Dorsolateral prefrontal cortex (tissue), 122 donors: ENCODE measurements at places on chromosomes 3 and 15. TPM values are rescaled to one million over a fixed set of nuclear protein-coding genes. Genes with fewer than 3 reads are reported as not detected.

- DNase-seq, result no peak
Observed at GRCh38 chr3:25151281-25151902, 276.7 kb upstream of the RARB start.

PLSCR4 gene
- total RNA-seq, result 45.0 TPM

GRCh38 chr3:153688301-153689120, 432.7 kb upstream of the ARHGEF26 start:
- no peak for DNase-seq

ARHGAP31 gene
- 26.4 TPM for total RNA-seq

DNA sequence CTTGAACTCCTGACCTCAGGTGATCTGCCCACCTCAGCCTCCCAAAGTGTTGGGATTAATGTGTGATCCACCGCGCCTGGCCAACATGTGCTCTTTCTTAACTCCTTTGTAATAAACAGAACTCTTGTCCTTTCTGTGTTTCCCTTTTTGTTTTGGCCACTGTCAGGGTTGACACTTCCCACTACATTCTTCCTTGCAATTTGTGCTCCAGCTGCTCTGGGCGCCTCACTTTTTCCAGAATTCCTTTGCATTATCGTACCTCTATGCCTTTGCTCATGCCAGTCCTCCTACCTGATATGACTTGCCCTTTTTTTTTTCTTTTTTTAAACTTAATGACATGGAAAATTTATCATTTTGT, 38.8 kb upstream of the SMAD3 start:
- no peak for DNase-seq

DNA sequence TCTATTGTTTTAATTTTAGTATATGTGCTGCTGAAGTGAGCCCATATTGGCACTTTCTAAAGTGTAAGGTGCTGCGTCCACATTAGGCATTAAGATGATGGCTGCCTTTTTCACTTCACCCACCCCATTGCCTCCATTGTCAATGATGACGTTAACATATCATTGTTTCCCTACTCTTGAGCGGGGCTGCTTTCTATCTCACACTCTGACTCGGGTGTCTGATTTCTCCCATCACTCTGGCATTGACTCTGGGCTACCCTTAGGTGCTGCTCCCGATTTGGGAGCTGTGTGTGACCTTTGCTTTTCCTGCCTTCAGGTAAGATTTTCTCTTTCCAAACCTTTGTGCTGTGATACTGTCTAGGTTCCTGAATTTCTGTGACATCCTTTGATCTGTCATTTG, 28.8 kb downstream of the CGNL1 start:
- no peak for DNase-seq

CELF6 gene
- 15.3 TPM for total RNA-seq

- no peak for DNase-seq
Observed at GRCh38 chr3:120956143-120956542, 48.1 kb downstream of the STXBP5L start.

DNA sequence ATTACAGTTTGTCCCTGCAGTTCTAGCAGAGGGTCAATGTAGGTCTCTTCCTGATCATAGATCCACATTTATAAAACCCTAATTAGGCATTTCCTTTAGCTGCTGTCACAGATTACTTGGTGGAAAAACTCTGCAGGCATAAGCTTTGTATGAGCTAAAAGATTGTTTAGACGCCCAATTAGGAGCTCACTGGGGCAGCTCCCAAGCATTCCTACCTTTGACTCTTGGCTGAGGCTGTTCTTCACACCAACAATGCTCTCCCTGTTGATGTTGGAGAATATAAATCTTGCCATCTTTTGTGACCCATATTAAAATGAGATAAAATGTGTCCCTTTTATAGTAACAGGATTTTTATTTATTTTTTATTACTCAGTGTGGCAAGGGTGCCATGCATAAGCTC, 148.3 kb upstream of the TRIM42 start:
- no peak for DNase-seq
